Fibroblast of skin of scalp (primary cell): ENCODE measurements at places on chromosomes 12 and 14.
A peak's percentile ranks its signal among the peaks of the same experiment; 100 is the strongest.

- no peak for DNase-seq
Measured at GRCh38 chr12:78249578-78249977, 418.9 kb downstream of the NAV3 start.

DNA sequence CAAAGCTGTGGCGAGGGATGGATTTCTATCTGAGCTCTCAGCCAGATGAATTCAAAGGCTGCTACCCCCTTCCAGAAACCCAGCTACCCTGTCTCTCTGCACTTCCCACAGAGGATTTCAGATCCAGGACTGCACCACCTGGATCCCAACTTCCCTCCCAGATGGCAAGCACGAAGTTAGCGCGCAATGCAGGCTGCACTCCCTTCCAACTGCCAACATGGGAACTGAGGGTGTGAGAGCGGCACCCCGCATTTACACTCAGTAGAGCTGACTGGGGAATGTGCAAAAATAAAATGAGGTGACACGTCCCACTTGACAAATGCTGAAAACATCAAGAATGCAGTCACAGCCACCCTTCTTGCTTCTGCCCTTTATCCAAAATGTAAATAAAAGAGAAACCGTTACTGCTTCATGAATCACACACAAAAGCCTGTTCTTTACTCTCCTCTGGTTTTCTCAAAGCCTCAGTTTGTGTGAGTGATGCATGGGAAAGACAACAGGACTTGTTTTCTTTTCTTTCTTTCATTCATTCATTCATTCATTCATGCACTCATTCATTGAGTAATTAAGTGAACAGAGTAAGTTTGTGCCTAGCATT is 85.7 kb downstream of the ITPK1 start:
- no peak for DNase-seq

DNA sequence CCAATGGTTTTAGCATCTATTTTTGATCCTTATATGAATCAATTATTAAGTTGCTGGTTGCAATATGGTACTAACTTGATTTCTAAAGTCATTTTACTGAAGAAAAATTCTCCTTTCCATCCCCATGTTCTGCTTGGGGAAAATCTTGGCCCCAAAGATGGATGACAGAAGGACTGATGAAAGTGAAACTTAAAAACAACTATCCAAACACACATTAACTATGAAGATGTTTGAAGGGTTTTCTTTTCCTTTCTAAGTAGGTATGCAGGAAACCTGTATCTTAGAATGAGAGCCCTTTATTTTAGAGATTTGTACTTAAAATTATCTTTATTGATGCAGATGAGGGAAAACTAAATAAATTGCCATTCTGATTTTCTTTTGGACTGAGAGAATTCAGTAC is 5.9 kb downstream of the C12orf71 start:
- DNase-seq: no peak

DNA sequence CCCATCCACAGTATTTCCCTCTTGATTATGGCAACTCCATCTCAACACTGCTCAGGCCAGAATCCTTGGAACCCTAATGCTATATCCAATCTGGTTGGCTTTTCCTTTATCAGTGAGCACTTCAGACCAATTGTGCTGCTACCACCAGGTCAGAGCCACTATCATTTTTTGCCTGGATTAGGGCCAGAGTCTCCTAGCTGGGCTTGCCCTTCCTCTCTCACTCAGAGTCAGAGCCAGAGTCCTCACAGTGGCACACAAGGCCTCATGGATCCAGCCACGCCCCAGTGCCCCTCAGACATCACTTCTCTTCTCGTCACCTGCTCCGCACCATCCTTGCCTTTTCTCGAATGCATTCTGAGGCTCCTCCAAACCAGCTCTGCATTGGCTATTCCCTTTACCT is 211.1 kb downstream of the ANO6 start:
- DNase-seq: no peak

DNA sequence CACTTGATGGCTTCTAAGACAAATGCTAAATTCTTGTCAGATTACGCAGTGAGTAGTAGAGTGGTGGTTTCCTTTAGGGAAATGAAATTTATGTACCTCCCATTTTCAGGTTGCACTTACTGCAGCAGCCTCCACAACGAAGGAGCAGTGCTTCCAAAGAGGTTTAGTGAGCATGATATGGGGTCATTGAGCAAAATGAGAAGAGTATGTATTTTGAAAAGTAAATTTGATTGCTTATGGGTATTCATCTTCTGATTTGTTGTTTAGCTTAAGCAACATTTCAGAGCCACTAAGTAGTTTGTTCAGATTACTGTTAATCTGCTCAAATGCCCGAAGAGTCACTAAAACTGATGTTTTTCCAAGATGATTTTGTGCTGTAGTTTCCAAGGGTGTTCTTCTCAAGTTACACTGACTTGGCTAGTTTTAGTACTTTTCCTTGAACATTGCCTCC is 493.6 kb downstream of the PCNX1 start:
- DNase-seq: no peak

- no peak for DNase-seq
Measured at GRCh38 chr14:104519721-104520120, 59.8 kb upstream of the C14orf180 start.

DNA sequence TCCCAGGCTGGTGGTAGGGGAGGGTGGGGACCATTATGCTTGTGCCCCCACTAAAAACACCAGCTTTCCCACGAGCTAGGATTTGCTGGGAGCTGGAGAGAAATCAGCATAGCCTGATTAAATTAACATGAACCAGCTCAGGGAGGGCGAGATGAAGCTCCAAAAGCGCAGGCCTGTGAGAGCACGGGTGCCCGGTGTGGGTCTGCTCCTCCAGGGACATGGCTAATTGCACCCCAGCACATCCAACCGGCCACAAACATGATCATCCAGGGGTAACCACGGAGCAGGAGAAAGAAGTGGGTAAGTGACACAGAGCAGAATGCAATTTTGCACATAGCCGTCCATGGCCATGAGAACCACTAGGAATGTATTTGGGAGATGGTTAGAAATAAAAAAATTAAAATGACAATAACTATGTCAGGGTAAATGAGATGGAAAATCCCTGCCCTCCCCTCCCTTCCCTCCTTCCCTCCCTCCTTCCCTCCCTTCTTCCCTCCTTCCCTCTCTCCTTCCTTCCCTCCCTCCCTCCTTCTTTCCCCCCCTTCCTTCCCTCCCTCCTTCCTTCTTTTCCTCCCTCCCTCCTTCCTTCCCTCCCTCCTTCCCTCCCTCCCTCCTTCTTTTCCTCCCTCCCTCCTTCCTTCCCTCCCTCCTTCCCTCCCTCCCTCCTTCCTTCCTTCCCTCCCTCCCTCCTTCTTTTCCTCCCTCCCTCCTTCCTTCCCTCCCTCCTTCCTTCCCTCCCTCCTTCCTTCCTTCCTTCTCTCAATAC is 26.9 kb downstream of the CLMN start:
- no peak for DNase-seq

DNA sequence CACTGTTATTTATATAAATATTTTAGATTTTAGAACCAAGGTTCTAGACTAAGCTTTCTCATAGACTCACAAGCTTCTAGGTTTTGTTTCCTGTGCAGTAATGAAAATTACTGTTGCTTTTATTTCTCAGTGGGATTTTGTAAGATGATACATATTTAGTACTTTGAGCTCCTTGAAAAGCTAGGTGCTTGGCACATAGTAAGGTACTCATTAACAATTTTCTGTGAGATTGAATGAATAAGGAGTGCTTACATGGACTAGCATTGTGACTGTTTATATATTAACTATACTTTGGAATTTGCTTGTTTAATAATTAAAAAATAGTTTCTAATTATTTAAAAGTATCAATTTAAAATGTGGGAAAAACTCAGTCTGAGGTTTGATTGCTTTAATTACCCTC is 85.7 kb downstream of the MIA2 start:
- DNase-seq: no peak

GRCh38 chr14:27186048-27186447 is 588.2 kb upstream of the NOVA1 start:
- no peak for DNase-seq

DNA sequence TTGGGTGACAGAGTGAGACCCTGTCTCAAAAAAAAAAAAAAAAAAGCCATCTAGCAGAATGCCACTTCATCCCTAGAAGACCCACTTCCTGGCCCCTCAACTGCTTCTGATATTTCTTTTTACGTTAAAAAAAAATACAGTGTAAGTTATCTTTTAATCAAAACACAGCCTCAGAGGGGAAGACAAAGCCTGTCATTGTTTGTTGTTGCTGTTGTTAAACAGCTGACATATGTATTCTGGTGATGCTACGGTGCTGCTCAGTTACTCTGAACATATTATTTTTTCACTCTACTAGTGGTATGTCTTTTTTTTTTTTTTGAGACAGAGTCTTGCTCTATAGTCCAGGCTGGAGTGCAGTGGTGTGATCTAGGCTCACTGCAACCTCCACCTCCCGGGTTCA is 75.4 kb downstream of the PAPLN start:
- DNase-seq: no peak

GRCh38 chr12:1843641-1844005 is 23.3 kb downstream of the LRTM2 start:
- DNase-seq: no peak

DNA sequence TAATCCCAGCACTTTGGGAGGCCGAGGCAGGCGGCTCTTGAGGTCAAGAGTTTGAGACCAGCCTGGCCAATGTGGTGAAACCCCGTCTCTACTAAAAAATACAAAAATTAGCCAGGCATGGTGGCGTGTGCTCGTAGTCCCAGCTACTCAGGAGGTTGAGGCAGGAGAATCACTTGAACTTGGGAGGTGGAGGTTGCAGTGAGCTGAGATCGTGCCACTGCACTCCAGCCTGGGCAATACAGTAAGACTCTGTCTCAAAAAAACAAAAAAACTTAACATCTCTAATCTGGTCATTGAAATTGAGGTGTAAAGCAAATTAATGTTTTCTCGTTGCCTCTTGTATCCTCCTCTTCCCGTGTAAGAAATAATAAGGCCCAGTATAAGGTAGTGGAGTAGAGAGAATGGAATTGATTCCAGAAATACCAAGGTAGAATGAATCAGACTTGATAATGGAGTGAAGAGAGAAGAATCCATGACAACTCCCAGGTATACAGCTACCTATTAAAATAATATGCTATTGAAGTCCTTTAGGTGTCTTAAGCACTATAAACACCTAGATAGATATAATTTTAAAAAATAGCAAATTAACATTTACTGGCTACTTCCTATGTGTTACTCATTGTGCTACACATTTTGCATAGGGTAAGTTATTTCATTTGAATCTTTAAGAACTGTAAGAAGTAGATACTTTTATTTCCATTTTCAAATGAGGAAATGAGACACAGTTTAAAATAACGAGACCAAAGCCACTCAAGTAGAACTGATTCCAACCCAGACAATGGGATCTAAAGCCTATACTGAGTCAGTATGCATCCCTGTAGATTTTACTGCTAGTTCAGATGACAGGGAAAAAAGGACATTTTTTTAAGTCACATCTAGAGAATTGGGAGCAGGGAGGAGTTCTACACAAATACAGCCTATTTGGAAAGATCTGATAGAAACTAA is 23.2 kb downstream of the RAP1B start:
- no peak for DNase-seq

DNA sequence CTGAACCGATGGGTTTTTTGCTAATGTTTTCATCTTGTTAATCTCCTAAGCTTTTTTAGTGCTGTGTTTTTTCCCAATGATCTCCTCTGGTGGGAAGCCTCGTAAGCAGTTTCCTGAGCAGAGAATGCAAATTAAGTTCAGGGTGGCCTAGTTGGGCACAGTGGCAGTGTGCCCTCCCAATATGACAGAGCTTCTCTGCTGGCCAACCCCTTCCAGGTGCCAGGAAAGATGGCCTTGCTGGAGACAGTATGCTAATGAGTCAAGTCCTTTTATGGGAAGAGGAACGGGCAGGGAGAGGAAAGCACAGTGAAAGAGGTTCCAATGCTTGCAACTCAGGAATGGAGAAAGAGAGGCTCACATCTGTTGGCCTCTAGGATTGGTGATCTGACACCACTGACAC is 115.8 kb downstream of the GCH1 start:
- no peak for DNase-seq

GRCh38 chr12:24730489-24730896 is 218.4 kb downstream of the BCAT1 start:
- DNase-seq: no peak

DNA sequence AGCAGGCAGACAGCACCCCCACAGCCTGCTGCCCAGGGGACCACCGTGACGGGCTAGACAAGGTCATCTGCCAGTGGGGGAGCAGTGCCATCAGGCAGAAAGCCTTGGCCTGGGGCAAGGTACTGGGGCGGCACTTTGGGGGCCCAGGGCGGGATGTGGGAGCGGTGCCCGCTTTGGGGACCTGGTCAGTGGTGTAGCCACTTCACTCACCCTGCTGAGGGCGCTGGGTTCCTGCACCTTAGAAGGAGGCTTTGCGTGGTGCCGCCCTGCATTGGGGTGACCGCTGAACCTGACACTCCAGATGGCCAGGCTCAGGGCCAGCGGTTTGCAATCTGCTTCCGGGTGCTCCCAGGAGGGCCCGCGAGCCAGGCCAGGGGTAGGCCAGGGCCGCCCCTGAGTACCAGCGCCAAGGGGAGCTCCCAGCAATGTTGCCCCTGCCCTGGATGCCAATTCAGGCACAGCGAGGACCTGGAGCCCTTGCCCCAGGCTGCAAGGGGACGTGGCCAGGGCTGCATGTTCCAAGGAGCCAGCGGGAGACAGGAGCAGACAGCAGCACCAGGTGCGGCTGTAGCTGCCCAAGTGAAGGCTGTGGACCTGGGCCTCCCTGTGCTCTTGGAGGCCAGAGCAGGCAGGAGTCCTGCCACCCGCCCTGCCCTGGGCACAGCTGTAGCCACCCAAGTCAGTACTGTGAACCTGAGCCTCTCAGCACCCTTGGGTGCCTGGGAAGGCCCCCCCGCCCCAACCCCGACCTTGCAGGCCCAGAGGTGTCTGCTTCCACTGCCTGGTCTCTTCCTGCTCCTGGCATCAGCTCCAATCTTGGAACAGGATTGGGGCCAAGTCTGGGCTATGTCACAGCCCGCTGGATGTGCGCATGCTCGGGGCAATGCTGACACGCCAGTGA is 550.7 kb downstream of the SLC6A15 start:
- no peak for DNase-seq

GRCh38 chr12:111825509-111825908 is 16.5 kb upstream of the MAPKAPK5 start:
- no peak for DNase-seq

DNA sequence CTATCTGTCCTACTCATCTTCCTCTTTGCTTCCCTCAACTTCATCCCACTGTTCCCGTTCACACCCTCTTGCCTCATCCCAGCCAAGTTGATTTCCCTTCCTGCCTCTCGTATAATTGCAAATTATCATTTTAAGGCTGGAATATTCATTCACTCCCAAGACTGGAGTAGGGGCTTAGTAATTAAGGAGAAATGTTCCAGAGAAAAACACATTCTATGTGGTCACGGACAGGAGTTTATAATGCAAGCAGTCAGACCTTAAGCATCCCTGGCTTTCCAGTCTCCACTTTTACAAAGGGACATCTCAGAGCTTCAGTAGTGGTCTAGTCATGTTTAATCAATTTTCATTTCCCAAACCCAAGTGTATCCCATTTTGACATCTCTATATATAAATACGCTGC is 54.9 kb downstream of the TMEM132D start:
- DNase-seq: peak; percentile 78

- DNase-seq: peak; percentile 28
Measured at GRCh38 chr14:91350813-91351511, 66.7 kb downstream of the CCDC88C start.

- DNase-seq: no peak
Measured at GRCh38 chr12:2679068-2679815, 115.5 kb upstream of the FKBP4 start.
